ENCODE measurements at places on chromosomes 16 and 17.

- DNase-seq, result no peak
These were observed 7.1 kb downstream of the ZFHX3 start for GRCh38 chr16:73040735-73041402.

- peak; percentile 18 for DNase-seq
These were observed 37.7 kb downstream of the RNF135 start for GRCh38 chr17:31008374-31009041.

DNA sequence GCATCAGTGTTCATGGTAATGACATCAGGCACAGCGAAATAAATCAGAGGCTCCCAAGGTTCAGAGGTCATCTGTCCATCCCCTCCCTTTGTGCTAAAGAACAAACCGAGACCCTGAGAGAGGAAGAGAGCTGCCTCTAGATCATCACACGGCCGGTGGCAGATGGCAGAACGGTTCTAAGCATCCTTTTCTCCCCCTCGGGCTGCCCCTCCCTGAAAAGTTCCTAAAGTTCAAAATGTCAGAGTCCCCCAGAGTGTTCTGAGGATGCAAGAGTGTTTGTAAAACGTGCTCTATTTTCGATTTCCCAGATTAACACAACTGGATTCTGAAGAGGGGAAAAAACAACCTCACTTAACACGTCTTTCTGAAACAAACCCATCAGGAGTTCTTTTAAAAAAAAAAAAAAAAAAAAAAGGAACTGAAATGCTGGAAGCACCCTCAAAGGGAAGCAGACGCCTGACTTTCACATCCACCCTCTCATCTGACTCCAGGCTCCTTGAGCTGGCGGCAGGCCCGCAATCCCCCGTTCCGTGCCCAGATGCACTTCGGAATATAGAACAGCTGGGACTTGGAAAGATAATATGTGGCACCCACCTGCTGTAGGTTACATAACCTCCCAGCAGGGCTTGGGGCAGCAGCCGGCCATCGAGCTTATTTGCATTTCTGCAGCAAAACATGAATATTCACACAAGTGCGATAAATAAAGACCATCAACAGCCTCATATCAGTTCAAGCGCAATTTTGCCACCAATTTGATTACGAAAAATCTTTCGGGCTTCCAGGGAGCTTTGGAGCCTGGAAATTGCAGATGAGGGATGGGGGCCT lies 115.5 kb upstream of the SMURF2 start:
- DNase-seq, result no peak

DNA sequence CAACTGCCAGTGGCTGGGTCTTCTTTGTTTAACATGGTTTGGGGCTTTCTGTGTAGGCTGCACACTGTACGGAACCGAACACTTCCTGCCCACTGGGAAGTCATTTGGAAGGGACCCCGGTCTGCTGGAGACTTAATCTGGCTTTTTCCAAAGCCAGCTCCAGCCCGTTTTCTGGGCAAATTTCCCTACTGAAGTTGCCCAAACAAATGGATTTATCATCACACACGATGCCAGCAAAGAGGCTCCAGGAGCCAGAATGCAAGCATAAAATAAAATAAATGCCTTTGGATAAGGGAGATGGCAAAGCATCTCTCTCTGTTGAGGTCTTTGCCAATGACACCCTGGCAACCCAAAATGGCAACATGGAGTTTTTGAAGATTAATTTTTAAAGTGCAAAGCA lies 259.9 kb upstream of the IRX3 start:
- no peak for DNase-seq

- no peak for DNase-seq
These were observed 43.8 kb upstream of the NDRG4 start for GRCh38 chr16:58456193-58456592.

DNA sequence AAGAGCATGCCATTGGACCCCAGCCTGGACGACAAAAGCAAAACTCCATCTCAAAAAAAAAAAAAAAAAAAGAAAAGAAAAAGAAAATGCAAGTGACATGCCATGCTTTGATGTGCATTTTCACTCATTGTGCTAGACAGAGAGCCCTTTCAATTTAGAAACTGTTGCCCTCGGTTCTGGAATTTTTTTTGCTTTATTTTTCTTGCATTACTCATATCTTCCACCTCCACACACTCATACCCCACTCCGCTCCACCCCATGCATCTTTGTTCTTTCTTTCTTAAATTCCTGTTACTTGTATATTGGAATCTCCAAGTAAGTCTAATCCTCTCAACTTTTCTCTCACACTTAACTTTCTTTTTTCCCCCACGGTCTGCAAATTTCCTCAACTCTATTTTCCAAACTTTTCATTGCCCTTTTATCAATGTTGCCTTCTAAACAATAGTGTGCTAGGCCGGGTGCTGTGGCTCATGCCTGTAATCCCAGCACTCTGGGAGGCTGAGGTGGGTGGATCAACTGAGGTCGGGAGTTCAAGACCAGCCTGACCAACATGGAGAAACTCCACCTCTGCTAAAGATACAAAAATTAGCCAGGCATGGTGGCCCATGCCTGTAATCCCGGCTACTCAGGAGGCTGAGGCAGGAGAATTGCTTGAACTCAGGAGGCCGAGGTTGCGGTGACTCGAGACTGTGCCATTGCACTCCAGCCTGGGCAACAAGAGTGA lies 16.8 kb upstream of the SUZ12 start:
- no peak for DNase-seq

Measured in stimulated activated CD4-positive, alpha-beta T cell treated with anti-CD3 and anti-CD28 coated beads, Interleukin-1b, Interleukin-23, amount 100 ng/mL, for 1 hour (primary cell).